ENCODE measurements at places on chromosomes 5 and 9. TPM values are rescaled to one million over a fixed set of nuclear protein-coding genes. Genes with fewer than 3 reads are reported as not detected.

F12 gene
- total RNA-seq: 6.5 TPM

GRCh38 chr5:34630596-34630995 lies 25.5 kb upstream of the RAI14 start:
- no peak overlapping the region for H3K4me3 ChIP-seq
- no peaks in the 10 kb centered on the region for H3K36me3 ChIP-seq
- no peak for DNase-seq
- no peaks in the 10 kb centered on the region for H3K27me3 ChIP-seq
- no peak overlapping the region for H3K27ac ChIP-seq

DNA sequence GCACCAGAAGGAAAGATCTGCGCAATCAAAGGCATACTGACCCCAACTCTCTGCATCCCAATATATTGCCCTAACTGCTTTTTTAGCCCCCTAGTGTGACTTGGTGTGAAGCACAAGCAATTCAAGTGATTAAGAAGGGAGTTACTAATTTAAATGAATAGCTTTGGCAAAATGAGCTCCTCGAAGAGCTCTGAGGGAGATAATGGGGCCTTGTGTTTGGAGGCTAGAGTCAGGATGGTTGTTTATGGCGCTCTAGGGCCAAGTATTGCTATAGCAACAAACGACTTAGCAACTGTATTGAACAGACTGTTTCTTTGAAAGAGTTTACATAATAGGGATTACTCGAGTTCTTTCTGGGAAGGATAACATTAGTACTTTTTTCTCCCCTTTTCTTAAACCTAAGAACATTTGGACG lies 11.5 kb upstream of the C5orf58 start:
- no peak overlapping the region for H3K27ac ChIP-seq
- no peaks in the 10 kb centered on the region for H3K36me3 ChIP-seq
- no peaks in the 10 kb centered on the region for H3K4me1 ChIP-seq
- DNase-seq: no peak

- no peak overlapping the region for H3K4me3 ChIP-seq
- H3K36me3 ChIP-seq: no peaks in the 10 kb centered on the region
- H3K27me3 ChIP-seq: no peaks in the 10 kb centered on the region
- DNase-seq: no peak
- no peak overlapping the region for H3K27ac ChIP-seq
Measured at GRCh38 chr5:179300581-179301180, 44.6 kb downstream of the ADAMTS2 start.

DNA sequence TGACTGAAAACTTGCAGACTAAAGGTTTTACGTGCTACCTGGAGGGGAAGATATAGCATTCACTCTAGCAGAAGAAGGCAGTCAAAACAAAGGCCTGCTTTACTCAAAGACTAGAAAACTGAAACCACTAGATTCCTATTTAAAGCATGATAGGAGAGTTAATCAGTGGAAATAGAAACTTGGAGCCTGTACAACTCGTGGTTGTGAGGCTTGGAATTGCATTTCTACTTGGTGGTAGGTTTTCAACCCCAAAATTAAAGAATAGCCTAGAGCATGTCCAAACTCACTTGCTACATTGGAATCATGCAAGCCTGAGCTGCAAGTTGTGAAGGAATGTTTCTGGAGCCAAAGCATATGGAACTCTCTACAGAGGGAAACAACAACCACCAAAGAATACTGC lies 1526.4 kb upstream of the NUDT12 start:
- DNase-seq: no peak
- H3K4me1 ChIP-seq: no peaks in the 10 kb centered on the region
- no peaks in the 10 kb centered on the region for H3K36me3 ChIP-seq
- no peaks in the 10 kb centered on the region for H3K27me3 ChIP-seq
- H3K27ac ChIP-seq: no peak overlapping the region
- H3K4me3 ChIP-seq: no peak overlapping the region

DNA sequence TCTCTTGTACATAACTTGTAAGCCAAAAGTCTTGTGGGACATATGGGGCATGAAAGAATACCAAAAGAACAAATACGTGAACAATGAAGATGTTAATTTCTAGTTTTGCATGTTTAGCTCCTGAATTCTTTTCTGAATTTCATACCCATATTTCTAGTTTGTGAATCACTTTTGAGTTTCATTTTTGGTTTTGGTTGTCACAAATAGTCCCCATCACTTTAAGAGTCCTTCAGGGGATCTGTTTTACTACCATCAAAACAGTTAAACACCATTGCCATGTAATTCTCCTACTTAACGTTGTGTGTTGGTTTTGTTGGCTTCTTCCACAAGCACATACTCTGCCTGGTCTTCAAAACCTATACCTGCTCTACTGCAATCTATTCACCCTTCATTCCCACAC lies 27.0 kb downstream of the VCAN start:
- no peaks in the 10 kb centered on the region for H3K27me3 ChIP-seq
- no peak for DNase-seq
- H3K4me1 ChIP-seq: no peaks in the 10 kb centered on the region
- peaks cover 90% of the 10 kb centered on the region for H3K36me3 ChIP-seq
- H3K4me3 ChIP-seq: no peak overlapping the region
- H3K27ac ChIP-seq: no peak overlapping the region

Measured in SJCRH30 (cell line).